LoVo (cell line): ENCODE measurements at places on chromosomes 2 and 18.

- no peak for DNase-seq
Measured at GRCh38 chr2:180991361-180991760, 11.0 kb downstream of the UBE2E3 start.

- no peak for DNase-seq
Measured at GRCh38 chr2:63537306-63537705, 51.0 kb downstream of the WDPCP start.

GRCh38 chr18:27599202-27599829, 414.2 kb upstream of the CHST9 start:
- DNase-seq: peak; percentile 58

DNA sequence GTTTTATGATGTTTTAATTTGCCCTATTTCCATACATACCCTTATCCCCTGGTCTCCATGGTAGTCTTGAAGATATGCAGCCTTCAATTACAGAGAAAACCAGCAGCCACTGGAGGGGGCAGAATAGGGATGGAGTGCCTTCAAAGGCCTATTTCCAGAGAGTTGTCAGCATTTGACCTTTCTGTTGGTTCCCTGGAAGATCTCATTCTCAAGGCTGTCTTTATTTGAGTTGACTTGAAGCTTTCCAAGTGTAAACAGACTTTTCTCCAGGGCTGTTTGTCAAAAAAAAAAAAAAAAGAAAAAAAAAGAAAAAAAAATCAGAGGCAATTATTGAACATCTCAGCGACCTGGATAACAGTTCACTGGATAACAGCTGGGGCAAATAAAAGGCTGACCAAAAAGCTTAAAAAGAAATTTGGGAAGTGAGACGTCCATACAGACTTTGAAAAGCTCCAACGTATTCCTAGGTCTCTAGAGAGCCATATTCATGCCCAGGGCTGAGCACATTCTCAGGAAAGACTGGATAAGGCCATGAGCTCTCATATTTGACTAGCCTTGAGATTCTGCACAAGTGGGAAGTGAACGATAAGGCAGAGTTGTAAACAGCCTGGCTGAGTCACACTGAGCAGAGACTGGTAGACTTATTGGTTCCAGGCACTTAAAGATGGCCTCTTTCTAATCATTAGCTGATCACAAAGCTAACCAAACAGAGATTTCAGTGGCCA, 126.6 kb downstream of the VAPA start:
- no peak for DNase-seq

GRCh38 chr2:127377262-127377661, 10.5 kb downstream of the MAP3K2 start:
- DNase-seq: no peak

DNA sequence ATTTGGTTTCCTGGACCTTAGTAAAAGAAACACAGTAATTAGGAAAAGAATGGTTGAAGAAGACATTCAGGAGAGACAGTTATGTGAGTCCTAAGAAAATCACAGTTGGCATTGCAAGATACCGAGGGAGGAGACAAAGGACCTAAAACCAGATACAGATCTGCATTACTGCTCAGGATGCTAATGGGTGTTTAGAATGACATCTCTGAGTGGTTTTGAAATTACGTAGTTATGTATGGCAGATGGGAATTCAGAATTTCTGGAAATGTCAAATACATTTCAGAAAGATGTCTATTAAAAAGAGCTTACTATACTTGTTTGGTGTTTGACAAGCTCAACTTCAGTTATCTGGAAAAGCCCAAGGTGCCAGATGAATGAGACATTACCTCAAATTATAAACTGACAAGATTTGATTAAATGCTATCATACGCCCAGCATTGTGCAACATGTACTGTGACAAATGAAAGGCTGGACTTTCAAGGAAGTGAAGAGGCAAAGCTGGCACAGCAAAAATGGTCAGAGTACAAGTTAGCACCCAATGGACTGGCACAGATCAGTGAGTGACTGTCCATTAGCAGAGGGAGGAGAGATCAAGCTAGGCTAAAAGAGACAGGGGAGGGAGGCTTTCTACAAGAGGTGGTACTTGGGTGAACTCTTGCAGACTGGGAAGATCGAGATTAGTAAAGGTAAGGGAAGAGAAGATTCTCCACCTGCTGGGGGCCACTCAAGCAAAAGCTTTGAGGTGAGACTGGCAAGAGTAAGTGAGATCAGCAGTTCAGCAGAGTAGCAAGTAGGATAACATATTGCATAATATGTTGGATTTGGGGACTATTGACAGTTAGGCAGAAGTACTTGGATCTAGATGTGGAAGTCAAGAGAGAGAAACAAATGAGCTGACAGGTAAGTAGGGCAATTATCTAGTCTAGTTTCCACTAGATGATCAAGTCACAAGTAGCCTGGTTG, 168.9 kb downstream of the CYRIA start:
- no peak for DNase-seq

GRCh38 chr2:130310881-130311280, 31.8 kb upstream of the IMP4 start:
- DNase-seq: no peak

DNA sequence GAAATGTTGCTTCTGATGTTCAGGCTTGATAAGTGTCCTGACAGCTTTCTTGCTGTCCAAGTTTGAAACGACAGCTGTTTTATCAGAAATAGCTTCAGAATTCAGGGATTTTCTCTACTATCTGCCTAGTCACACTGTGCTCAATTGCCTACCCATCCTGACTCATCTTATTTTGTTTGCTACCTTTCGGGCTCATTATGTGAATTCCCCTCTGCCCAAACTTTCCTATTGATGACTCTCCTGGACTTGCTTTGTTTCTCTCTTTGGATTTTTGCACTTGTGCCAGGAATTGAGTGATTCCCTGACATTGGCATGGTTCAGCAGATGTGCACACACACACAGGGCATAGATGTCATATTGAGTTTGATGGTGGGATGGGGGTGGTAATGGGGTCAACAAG, 1052.6 kb upstream of the PIK3C3 start:
- DNase-seq: no peak

DNA sequence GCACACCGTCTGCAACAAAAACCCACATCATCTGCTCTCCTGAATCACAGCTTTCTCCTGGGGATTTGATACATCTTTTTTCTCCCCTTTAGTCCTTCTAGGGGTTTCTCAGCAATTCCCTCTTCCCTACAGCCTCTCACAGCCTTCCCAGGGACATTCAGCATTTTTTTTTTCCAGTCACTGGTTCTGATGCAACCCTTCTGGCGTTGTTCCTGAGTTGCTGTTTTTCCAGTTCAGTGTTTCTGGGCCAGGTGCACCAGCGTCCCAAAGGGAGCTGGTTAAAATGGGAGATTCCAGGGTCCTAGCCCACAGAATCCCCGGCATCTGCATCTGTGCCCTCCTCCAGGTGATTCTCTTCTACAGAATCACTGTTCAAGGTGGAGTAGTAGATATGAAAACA, 36.1 kb downstream of the ADCY3 start:
- DNase-seq: no peak

GRCh38 chr2:210722092-210722491, 165.7 kb downstream of the CPS1 start:
- no peak for DNase-seq

DNA sequence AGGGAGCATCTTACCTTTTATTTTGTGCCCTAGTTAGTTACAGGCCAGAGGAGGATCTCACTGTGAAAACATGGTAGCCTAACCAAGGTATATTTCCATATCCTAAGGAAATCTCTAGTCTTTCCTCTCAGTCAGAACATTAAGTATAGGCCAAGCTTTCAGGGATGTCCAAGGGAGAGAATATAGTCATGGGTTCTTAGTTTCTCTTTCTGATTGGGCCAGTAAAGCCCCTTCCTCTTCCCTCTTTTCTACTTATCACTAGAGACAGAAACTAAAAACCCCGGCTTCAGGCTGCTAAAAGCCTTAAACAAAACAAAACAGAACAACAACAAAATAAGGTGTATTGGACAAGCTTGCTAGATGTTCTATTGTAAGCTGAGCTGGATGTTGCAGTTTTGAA, 44.3 kb upstream of the TNFRSF11A start:
- DNase-seq: no peak

DNA sequence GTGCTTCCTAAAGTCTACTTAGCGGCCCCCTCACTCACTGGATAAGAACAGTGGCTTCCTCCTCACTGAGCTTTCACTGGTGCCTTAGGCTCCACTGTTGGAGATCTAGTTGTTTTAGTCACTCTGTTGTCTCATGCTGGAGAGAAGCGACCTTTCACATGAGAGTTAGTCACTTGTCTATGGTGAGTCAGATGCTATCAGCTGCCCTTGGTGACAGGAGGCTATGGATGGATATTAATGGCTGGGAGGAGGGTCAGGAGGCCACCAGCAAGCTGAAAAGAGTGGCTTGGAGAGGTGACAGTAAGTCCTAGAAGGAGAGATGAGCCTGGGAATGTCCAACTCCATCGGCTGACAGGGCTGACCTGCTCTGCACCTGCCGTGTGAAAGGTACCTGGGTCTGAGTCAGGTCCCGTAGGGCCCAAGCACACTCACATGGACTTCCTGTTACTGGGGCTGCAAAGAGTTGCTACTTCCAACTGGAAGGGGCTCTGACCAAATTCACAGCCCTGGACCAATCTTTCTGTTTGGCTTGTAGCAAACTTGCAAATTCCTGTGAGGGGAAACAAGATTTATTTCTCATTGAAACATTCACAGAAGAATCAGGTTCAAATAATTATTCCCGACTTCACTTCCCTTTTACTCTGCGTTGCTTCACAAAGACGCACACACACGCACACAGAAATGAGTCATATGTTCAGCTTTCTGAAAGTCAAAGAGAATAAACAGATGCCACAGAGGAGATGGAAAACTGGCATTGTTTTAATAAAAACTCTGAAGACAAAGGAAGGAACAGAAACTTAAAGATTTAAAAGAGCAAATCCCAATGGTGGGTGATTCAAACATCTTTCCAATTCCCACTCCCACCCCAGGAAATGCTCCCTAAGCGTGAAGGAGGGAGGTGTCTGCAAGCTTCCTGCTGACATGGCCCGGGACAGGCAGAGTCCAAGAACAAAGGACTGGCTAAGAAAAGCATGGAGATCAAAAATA, 203.5 kb upstream of the TWIST2 start:
- peak; percentile 43 for DNase-seq

GRCh38 chr2:222127660-222128059, 171.1 kb downstream of the PAX3 start:
- no peak for DNase-seq

DNA sequence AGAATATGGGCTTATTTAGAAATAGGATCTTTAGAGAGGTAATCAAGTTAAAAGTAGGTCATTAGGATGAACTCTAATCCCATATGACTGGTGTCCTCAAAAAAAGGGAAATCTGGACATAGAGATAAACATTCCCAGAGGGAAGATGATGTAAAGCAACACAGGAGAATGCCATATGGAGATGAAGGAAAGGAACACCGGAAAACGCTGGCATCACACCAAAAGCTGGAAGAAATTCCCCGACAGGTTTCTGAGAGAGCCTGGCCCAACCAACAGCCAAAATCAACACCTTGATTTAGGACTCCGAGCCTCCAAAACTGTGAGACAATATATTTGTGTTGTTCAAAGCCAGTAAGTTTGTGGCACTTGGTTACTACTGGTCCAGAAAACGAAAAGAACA, 296.7 kb downstream of the DSEL start:
- no peak for DNase-seq

DNA sequence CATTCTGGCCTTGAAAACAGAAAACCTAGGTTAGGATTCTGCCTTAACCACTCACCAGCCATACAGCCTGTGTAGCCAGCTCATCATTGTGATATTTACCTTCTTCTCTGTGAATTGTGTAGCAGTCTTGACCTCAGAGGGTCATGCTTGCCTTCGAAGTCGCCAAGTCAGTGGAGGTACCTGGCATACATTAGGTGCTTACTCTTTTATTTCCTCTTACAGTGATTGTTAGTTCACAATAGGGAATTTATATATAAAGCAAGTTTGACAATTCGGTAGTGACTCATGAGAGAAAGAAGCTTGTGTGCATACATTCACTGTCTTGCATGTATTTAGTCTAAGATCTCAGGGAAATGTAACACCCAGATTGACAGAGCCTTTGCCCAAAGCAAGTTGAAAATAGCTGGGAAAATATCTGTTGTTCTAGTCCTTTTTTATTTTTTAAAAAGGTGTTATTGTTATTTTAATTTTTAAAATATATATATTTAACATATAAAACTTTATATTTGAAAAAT, 290.6 kb downstream of the PTGR3 start:
- DNase-seq: no peak

- DNase-seq: no peak
Measured at GRCh38 chr2:206716623-206717022, 1.6 kb downstream of the DYTN start.

DNA sequence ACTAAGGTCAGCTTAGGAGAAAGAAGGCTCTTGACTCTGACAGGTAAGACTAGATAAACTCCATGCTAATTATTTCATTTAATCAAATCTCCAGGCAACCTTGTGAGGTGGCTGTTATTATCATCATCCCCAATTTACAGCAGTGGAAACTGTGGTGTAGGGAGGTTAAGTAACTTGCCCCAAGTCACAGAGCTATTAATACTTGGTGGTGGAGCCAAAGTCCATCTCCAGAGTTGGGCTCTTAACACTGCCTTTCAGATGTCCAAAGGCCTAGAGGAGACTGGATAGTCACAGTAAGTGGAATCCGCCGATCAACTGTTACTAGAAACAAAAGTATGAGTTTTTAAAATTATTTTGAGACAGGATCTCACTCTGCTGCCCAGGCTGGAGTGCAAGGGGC, 46.6 kb upstream of the SP3 start:
- DNase-seq: no peak

DNA sequence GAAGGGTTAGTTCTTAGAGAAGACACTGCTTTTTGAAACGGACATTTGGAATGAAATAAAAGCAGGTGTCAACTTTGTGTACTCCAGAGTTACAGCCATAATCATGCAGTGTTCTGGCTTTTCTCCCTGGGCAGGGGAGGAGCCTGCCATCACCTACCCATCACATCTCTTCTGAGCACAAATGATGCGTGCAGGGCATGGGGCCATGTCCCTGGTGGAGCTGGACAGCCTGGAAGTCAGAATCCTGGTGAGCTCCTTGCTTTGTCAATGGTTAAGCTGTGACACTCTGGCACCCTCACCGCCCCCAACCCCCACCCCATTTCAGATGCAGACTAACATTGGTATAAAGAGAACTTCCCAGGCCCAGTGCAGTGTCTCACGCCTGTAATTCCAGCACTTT, 53.1 kb downstream of the PDCL3 start:
- no peak for DNase-seq

DNA sequence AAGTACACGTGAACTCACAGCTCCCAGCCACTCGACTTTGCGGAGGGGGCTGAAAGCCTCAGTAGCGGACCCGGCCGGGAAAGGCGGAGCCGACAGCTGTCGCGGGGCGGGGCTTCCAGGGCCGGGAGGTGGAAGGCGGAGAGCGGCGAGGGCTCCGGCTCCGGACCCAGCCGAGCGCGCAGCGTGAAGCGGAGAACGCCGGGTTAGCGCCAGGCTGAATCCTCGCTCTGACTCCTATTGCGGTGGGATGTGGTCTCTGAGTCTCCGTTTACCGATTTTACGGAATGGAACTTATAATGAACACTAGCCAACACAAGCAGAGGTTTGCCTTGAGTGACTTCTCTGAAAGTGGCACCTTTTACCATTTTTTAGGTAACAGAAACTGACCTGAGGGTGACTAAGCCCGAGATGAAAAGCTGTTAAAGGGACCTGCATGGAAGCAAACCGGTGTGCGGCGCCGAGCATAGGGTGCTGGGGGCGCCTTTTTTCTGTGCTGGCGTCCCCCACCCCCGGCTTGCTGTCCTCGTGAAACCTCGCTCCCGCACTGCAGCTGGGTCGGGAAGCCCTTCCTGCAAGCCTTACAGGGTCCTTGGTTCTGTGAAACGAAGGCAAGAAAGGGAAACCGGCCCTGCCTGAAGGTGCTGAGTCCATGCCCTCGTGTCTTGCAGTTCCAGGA, 72.9 kb downstream of the EN1 start:
- peak; percentile 33 for DNase-seq
